Activated T-cell treated with anti-CD3 and anti-CD28 coated beads, Interleukin-2, amount 50 U/mL, for 24 hours (primary cell): ENCODE measurements at places on chromosomes 2 and 18.

DNA sequence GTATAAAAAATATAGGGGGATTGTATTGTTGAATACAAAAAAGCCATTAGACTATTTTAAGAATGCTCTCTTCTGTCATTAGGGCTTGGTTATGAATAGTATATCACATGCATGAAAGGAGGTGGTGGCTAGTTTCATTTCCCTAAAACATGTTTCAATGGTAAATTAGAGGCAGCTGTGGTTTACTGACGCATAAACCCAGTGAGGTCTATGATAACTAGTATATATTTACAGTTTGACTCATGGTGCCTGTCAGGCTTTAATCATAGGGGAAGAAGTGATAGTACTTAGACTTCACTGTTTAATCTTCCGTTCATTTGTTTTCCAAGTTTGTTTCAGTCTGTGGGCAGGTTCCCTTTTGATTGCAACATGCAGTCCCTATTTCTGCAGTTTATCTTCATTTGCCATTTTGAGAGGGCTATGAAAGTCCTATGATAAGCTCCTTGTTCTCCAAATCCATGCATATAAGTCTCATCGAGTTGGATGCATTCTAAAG, 55.1 kb upstream of the MAP4K3 start:
- H3K4me3 ChIP-seq = peak overlapping the region; percentile 54
- DNase-seq = no peak
- peaks cover 49% of the 10 kb centered on the region for H3K4me1 ChIP-seq
- peaks cover 5% of the 10 kb centered on the region for H3K27me3 ChIP-seq
- peak overlapping the region; percentile 82 for H3K27ac ChIP-seq
- H3K36me3 ChIP-seq = no peaks in the 10 kb centered on the region

- peaks cover 11% of the 10 kb centered on the region for H3K4me1 ChIP-seq
- no peaks in the 10 kb centered on the region for H3K36me3 ChIP-seq
- no peak overlapping the region for H3K4me3 ChIP-seq
These were observed 94.0 kb downstream of the CDK15 start for GRCh38 chr2:201900362-201900761.

DNA sequence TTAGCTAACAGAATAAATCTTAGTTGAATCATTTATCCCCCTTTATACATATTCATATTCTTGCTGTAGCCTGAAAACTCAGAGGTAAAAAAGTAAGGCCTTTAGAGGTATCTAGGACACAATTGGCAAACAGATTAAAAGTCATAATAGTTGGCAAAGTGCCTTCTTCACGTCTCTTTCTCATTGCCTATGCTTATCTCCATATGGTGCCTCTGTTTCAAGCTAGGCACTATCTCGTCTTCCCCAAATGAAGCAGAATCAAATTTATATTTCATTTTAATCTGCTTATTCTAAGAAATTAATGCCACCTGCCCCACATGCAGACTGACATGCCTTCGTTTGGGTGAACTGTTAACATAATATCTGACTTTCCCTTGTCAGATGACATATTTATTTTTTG, 245.4 kb downstream of the CDH2 start:
- no peak overlapping the region for H3K4me3 ChIP-seq
- H3K4me1 ChIP-seq = no peaks in the 10 kb centered on the region
- H3K36me3 ChIP-seq = no peaks in the 10 kb centered on the region
- no peak overlapping the region for H3K27ac ChIP-seq
- no peak for DNase-seq

DNA sequence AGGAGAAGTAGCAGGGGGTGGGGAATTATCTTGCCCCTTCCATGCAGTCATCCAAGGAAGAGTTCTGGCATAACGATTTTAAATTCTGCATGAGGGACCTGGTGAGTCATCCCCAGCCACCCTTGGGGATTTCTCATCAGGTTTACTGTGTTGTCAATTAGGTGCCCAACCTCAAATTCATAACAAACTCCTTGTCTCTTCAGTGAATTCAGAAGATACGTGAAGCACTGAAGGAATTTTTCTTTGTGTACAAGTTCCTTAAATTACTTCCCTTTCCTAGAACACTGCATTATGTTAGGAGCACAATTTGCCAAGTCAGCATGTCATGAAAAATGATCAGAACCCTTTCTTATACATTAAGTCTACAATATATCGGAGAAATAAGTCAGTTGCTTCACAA, 70.8 kb upstream of the NOSTRIN start:
- H3K4me3 ChIP-seq = no peak overlapping the region
- peaks cover 3% of the 10 kb centered on the region for H3K36me3 ChIP-seq
- no peak overlapping the region for H3K27ac ChIP-seq
- peaks cover 9% of the 10 kb centered on the region for H3K4me1 ChIP-seq
- no peak for DNase-seq

DNA sequence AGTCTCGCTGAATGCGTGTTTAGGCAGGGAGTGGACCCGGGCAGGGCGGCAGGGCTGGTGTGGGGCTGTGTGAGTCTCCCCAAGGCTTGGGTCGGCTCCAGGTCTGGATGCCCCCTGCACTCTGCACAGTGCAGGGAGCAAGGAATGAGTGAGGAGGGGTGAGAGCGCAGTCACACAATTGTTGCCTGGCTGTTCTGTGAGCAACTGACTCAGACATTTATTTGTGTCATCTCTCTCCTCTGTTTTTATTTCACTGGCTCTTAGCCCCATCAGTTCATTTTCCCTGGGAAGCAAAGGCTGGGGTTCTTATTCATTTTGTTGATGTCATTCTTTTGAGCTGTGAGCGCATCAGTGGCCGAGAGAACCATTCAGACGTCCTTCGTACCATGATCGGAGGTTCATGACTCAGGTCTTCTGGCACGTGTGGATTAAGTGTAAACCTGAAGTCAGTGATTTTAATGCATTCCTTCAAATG, 61.1 kb downstream of the GATA6 start:
- H3K27me3 ChIP-seq = no peaks in the 10 kb centered on the region
- no peaks in the 10 kb centered on the region for H3K36me3 ChIP-seq
- no peak for DNase-seq
- no peak overlapping the region for H3K4me3 ChIP-seq
- H3K27ac ChIP-seq = no peak overlapping the region

DNA sequence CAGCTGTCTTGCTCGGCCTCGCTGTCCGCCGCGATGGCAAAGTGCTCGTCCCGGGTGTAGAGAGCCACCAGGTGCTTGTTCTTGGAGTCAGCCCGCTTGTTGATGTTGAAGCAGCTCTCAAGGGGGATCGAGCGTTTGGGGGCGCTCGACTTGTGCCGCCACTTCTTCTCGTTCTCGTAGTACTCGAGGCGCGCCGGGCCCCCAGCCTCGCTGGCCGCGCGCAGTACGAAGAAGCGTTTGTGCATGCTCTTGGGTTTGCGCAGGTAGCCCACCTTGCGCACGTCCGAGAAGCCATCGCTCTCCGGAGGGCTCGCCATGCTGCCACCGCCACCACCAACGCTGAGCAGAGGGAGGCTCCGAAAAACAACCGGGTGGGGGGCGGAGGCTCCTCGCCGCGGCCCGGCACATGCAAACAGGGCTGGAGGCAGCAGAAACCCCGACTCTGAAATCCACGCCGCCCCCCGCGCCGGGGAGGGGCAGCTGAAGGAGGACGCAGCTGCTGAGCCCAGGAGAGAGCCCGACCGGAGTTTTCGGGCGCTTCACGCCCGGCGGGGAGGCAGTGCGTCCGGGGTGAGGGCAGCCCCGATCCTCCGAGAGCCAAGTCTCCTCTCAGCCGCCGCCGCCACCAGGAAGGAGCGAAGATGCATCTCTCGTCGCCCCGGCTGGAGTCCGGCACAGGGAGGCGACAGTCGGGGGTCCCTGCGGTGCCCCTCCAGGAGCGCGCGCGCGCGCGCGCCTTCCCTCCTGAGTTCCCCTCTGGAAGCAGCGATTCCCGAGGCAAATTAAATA, 1.0 kb downstream of the IRS1 start:
- peak overlapping the region; percentile 52 for H3K27ac ChIP-seq
- H3K4me3 ChIP-seq = peak overlapping the region; percentile 82
- H3K36me3 ChIP-seq = peaks cover 16% of the 10 kb centered on the region
- DNase-seq = peak; percentile 75

DNA sequence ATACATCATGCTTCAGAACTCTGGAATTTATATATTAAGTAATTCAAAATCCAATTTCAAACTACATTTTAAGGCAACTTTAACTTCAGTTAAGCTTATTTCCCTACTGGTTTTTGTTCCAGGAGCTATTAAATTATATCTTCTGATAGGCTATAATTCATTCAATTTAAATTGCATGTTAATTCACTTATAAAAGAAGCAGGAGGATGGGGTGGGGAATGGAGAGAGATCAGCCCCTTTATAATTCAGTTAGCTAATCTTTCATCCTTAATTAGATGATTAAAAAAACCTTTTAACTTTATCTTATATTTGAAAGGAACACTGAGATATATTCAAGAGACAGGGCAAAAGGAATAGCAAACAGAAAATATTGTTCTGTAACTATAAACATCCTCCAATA, 86.8 kb downstream of the AKAIN1 start:
- peaks cover 6% of the 10 kb centered on the region for H3K4me1 ChIP-seq
- no peak overlapping the region for H3K27ac ChIP-seq
- no peaks in the 10 kb centered on the region for H3K27me3 ChIP-seq
- no peak overlapping the region for H3K4me3 ChIP-seq

GRCh38 chr2:31434911-31435310, 20.4 kb upstream of the XDH start:
- H3K27ac ChIP-seq = no peak overlapping the region
- H3K36me3 ChIP-seq = no peaks in the 10 kb centered on the region
- no peak for DNase-seq
- peaks cover 6% of the 10 kb centered on the region for H3K27me3 ChIP-seq

GRCh38 chr2:173238831-173239230, 115.8 kb upstream of the CDCA7 start:
- no peak overlapping the region for H3K27ac ChIP-seq

DNA sequence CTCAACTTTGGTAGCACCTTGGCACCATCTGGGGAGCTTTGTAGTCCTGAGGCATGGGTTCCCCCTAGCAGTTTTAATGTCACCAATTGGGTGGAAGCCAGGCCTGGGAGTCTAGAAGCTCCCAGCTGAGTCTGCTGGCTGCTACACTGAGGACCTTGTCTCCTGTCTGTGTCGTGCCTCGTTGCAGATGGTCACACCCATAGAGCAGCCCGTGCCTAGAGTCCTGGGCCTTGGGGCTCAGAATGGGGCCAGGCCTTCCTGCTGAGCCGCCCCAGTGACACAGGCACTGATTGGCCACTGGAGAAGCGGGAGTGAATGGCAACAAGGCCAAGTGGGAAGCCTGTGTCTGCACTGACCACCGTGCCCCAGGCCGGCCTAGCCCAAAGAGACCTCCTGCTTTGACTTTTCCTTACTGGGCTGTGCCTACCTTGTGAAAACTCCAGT, 113.2 kb downstream of the SH3RF3 start:
- H3K4me1 ChIP-seq = peaks cover 13% of the 10 kb centered on the region
- no peak overlapping the region for H3K4me3 ChIP-seq
- no peak overlapping the region for H3K27ac ChIP-seq
- DNase-seq = no peak
- no peaks in the 10 kb centered on the region for H3K27me3 ChIP-seq
- no peaks in the 10 kb centered on the region for H3K36me3 ChIP-seq

- no peaks in the 10 kb centered on the region for H3K4me1 ChIP-seq
- no peaks in the 10 kb centered on the region for H3K36me3 ChIP-seq
- no peak overlapping the region for H3K4me3 ChIP-seq
- DNase-seq = no peak
- H3K27me3 ChIP-seq = peaks cover 20% of the 10 kb centered on the region
These were observed 91.5 kb upstream of the HS6ST1 start for GRCh38 chr2:128410035-128410757.

GRCh38 chr2:223758131-223758840, 79.1 kb downstream of the AP1S3 start:
- no peaks in the 10 kb centered on the region for H3K36me3 ChIP-seq
- H3K27me3 ChIP-seq = no peaks in the 10 kb centered on the region
- no peak overlapping the region for H3K27ac ChIP-seq
- DNase-seq = no peak

DNA sequence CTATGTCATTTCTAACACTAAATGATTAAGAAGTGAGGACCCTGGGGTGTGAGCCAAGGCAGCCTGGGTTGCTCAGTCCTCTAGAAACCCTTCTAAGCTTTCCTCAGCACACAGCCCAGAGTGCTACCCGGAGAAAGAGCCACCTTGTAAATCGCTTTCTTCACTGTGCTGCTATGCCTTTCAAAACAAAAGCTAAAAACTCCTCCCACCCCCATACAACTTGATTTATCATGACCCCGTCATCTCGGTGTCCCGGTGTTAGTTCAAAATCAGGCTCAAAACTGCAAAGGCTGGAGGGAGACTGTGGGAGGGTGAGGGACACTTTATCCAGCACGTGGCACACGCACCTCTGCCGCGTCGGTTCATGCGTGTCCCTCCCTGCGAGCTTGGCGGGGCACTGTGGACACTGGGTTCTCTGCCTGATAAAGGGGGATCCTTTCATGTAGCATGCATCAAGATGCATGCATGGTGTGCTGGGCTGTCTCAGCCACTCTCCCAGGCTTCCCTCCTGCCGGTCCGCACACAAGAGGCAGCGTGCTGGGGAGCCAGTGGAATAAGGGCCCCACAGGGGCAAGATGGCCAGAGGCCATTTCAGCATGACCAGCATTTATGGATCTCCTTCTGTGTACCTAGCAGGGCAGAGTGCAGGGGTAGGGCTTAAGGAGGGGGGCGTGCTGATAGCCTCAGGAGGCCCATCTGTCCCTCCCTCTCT, 170.4 kb downstream of the SMAD7 start:
- peaks cover 21% of the 10 kb centered on the region for H3K4me1 ChIP-seq
- H3K4me3 ChIP-seq = no peak overlapping the region
- no peak for DNase-seq
- no peaks in the 10 kb centered on the region for H3K27me3 ChIP-seq
- no peaks in the 10 kb centered on the region for H3K36me3 ChIP-seq
- H3K27ac ChIP-seq = no peak overlapping the region

- peaks cover 1% of the 10 kb centered on the region for H3K4me1 ChIP-seq
- no peak overlapping the region for H3K4me3 ChIP-seq
- DNase-seq = no peak
- H3K36me3 ChIP-seq = no peaks in the 10 kb centered on the region
These were observed 9.9 kb downstream of the PLA2R1 start for GRCh38 chr2:160052531-160052930.
